ENCODE measurements at places on chromosomes 4 and X. TPM values are rescaled to one million over a fixed set of nuclear protein-coding genes. Genes with fewer than 3 reads are reported as not detected.

The ATOH1 gene
- total RNA-seq, result 1.6 TPM

The PPP2R2C gene
- 5.9 TPM for total RNA-seq

- DNase-seq, result no peak
These were observed 881.6 kb downstream of the PCDH18 start for GRCh38 chr4:136650541-136651277.

DNA sequence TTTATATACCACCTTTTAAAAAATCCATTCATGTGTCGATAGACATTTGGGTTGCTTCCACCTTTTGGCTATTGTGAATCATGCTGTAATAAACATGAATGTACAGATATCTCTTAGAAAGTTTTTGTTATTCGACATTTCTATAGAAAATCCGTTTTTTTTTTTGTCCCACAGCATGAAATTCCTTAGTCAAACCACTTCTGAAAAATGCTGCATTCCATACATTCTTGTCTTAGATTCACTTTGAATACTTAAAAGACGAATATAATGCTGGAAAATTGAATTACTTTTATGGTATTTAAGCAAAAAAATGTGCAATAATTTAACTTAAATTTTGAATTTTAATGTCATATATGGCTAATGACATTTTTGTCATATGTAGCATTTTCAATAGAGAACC, 1345.5 kb downstream of the TECRL start:
- no peak for DNase-seq

- no peak for DNase-seq
These were observed 113.2 kb downstream of the STPG2 start for GRCh38 chr4:98030059-98030458.

GRCh38 chr4:75989846-75990528, 758 bp downstream of the SDAD1 start:
- DNase-seq, result no peak
